ENCODE measurements at places on chromosomes 11 and 22.
A peak's percentile ranks its signal among the peaks of the same experiment; 100 is the strongest.

DNA sequence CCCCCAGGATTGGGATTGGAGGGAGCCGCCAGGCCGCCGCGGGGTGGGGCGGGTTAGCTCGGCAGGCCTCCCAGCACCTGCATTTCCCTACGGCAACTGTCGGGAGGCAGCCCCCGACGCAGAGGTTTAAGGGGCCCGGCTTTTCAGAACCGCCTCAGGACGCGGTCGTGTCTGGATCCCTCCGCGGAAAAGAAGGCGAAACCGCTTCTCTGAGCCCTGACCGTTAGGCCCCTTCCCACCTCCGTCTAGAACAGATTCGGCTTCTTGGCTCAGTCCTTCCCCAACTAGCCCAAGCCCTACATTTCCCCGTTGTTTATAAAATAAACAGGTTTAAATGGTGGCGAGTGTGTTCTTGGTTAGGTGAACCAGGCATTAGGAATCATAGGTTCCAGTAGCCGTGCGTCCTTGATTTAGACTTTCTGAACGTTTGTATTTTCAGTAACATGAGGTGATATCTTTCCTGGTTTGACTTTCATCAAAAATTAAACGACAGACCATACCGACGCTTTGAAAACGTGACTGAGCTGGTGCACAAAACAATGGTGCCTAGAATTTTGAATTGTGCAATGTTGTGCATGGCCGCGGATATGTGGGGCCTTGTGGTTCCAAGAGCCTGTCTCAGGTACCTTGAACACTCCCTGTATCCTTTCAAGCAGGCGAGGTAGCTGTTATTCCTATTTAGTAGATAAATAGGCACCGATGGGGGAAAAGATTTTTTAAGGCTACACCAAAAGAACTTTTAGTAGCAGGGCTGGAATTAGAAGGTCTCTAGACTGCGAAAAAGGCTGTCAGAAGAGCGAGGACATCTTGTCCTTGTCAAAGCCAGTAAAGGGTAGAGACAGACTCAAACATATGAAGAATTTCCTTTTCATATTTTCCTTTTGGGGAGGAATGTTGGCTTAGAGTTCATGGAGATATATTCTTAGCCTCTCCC, 1.2 kb upstream of the HSPA8 start:
- peak; percentile 62 for DNase-seq

DNA sequence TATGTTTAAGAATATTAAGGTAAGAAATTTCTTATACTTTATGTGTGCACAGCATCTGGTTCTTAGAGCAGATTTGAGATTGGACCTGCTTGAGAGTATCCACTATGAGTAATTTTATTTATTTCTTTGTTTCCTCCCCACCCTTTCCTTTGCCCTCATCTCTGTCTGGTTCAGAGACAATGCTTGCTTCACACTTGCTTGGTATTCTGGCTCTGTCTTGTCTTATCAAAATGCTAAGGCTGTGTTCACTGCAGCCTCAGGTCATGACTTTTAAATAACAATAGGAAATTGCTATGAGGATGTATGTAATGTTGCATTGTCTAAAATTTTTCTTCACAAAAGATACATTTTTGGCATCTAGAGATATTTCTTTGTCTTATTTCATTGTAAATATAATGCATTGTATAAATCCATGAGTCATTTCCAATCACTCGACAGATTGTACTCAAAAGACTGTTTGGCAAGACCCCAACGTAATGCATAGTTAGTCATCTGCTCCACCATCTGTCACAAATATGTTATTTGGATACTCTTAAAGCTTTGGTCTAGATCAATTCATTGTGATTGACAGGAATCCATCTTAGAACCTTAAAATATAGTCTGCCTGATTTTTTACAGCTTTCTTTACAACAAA, 395.7 kb downstream of the AASDHPPT start:
- no peak for DNase-seq

DNA sequence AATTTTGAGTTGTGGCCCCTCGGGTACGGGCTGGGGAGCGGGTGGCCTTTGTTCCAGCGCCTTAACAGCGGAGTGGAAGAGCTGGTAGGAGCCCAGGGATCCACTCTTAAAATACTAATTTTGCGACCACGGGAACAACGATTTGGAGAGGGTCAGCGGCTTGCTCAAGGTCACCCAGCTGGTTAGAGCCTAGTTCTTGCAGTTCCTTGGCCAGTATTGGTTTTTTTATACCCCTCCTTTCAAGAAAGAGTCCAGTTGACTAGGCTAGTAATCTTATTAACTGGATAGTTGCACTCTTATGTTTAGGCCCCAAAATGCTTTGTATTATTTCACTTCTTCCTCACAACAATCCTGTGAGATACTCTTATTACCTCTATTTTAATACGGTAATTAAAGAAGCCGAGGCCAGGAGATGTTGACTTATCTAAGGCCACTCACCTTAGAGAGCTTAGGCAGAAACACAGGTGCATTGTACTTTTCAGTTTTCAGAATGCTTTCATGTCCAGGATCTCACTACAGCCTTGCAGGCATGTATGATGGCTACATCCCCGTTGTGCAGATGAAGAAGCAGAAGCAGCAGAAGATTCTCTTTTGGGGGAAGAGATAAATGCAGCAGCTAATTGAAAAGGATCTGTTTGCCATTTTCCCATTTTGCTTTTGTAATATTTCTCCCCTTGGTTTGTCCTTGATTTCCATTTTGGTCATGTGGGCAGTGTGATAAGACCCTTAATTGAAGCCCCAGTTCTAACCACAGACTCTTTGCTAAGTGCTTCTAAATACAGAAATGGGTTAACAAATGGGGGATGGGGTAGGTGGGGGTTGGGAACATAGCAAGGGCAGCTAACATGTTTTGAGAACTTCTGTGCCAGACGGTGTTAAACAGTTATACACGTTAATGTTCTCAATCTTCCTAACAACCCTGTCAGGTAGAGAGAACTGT, 1.4 kb downstream of the SREBF2 start:
- DNase-seq, result no peak

GRCh38 chr22:19180740-19181410, 2.3 kb upstream of the SLC25A1 start:
- DNase-seq, result no peak
